ENCODE measurements at places on chromosomes 12 and 14. TPM values are rescaled to one million over a fixed set of nuclear protein-coding genes. Genes with fewer than 3 reads are reported as not detected.

Gene TMEM132D
- total RNA-seq = 0.07 TPM

DNA sequence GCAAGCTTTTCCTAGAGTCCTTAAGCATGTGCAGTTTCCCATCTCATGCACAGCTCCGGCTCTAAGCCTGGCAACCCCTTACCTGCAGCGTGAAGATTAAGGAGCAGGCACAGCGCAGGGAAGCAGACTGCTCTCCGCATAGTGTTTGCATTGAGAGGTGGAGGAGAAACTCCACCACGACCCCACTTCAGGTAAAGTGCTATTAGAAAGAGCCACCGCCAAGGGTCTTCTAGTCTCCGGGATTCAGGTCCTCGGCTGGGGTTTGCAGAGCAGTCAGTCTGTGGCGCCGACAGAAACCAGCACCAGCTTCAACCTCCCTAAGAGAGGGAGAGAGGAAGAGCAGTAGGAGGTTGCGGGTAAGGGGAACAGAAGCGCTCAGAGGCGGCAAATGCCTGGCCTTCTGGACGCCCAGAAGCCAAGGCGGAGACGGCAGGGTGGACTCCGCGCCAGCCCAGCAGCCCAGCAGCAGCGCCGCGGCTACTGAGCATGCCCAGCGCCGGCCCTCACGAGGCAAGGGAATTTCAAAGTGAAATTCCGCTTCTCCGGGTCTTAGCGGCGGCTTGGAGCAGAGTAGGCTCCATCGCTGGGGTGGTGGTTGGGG is at the start of gene PTPRR:
Gene PTPRR, minus strand, starts transcription at position 488 of the 601 bp plus-strand sequence. Its CDS starts 348 bp downstream, at position 140.
- H3K27ac ChIP-seq = no peak within 1 kb of the TSS
- H3K36me3 ChIP-seq = no peaks in the 10 kb centered on the region
- peaks cover 60% of the 10 kb centered on the region for H3K27me3 ChIP-seq
- H3K4me3 ChIP-seq = peak within 1 kb of the TSS; percentile 21
- H3K4me1 ChIP-seq = peaks cover 1% of the 10 kb centered on the region

Gene RNASE2
- not detected for total RNA-seq

- H3K36me3 ChIP-seq = peaks cover 55% of the 10 kb centered on the region
- peaks cover 2% of the 10 kb centered on the region for H3K4me1 ChIP-seq
- H3K4me3 ChIP-seq = no peak overlapping the region
Measured at GRCh38 chr14:32121948-32122347, 44.8 kb downstream of the ARHGAP5 start.

Gene CACNA1C
- total RNA-seq = 31.2 TPM

DNA sequence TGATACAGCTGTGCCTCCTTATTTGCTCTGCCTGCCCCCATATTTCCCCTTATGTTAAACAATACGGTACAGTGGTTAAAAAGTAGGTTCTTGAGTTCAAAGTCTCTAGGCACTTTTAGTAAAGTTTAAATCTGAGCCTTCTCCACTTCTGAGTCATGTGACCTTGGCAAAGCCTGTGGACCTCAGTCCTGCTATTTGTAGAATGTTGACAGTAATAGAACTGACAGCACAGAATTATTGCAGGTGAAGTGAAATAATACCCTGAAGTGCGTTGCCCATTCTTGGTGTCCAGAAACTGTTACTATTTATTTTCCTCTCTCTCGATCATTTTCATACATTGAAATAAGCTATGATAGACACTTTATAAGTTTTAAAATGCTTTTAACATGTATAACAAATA is 499.7 kb downstream of the EGLN3 start:
- H3K27me3 ChIP-seq = no peaks in the 10 kb centered on the region
- H3K27ac ChIP-seq = no peak overlapping the region
- DNase-seq = no peak
- H3K4me3 ChIP-seq = no peak overlapping the region
- H3K4me1 ChIP-seq = peaks cover 23% of the 10 kb centered on the region

DNA sequence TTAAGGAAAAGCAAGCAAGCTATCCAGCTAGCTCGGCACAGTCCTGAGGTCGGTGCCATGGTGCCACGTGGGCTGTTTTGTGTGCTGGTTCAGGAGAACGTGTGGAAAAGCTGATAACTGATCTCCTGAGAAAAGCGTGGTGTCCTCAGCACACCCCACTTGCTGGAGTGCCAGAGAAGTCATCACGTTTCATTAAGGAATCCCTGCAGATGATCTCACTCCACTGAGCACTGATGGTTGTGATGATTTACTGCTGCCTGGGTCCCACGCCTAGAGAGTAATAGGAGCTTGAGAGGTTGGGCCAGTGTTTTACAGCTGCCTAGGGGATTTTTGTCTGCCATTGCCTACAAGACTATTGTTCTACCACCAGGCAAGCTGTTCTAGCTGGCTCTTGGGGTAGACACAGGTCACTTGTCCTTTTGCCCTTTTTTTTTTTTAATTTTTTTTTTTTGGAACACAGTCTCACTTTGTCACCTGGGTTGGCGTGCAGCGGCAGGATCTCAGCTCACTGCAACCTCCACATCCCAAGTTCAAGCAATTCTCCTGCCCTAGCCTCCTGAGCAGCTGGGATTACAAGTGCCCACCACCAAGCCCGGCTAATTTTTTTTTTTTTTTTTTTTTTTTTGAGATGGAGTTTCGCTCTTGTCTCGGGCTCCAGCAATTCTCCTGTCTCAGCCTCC is 42.3 kb upstream of the EVL start:
- no peak overlapping the region for H3K27ac ChIP-seq
- no peak overlapping the region for H3K4me3 ChIP-seq
- no peaks in the 10 kb centered on the region for H3K36me3 ChIP-seq
- no peaks in the 10 kb centered on the region for H3K27me3 ChIP-seq

- H3K27ac ChIP-seq = no peak overlapping the region
- H3K4me3 ChIP-seq = no peak overlapping the region
- DNase-seq = no peak
- H3K36me3 ChIP-seq = no peaks in the 10 kb centered on the region
- H3K27me3 ChIP-seq = no peaks in the 10 kb centered on the region
Measured at GRCh38 chr12:15856097-15856982, 25.8 kb upstream of the STRAP start.

- no peaks in the 10 kb centered on the region for H3K36me3 ChIP-seq
- H3K4me1 ChIP-seq = peaks cover 44% of the 10 kb centered on the region
- H3K27ac ChIP-seq = peak overlapping the region; percentile 99
- no peaks in the 10 kb centered on the region for H3K27me3 ChIP-seq
- no peak for DNase-seq
Measured at GRCh38 chr14:61696753-61697318, 1.5 kb downstream of the HIF1A start.

All from mesothelial cell of epicardium (in vitro differentiated cells).